ENCODE measurements at places on chromosomes 5 and 9.

DNA sequence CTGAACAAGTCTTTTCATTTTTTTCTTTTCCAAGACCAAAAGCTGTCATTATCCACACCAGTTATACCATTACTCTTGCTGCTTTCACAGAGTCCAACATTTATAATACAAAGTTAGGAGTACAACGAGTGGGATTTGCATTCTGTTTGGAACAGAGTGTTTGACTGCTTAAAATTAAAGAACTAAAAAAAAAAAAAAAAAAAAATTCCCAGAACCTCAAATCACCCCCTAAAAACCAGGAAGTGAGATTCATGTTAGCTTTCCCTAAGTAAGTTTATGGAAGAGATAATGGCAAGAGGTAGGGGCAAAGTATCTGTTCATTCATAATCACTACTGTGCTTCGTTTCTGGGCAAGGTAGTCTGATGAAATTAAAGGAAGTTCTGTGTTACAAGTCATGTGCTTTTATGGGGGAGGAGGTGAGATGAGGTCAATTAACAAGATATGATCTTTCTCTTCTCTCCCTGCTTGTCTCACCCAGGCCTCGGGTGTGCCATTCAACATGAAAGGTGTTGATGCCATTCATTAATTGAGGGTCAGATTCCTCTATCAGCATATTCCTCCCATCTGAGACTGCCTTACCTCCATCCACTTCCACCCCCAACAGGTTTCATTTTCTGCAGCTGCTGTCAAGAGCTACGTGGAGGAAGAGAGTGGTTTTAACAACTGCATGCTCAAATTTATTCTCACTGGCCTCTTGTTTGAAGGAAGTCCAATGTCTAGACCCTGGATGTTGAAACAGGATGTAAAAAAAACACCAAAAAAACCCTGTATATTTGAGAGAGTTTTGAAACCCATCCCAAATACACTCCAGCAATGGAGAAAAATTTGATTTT, 58.1 kb downstream of the MARCHF3 start:
- H3K27me3 ChIP-seq = no peaks in the 10 kb centered on the region
- H3K4me3 ChIP-seq = no peak overlapping the region
- H3K4me1 ChIP-seq = peaks cover 56% of the 10 kb centered on the region

- peaks cover 19% of the 10 kb centered on the region for H3K4me1 ChIP-seq
- H3K27me3 ChIP-seq = no peaks in the 10 kb centered on the region
- no peaks in the 10 kb centered on the region for H3K36me3 ChIP-seq
These were observed 130.1 kb upstream of the EPB41L4A start for GRCh38 chr5:112549127-112549526.

- H3K27ac ChIP-seq = no peak overlapping the region
- peaks cover 30% of the 10 kb centered on the region for H3K36me3 ChIP-seq
- no peak overlapping the region for H3K4me3 ChIP-seq
- peaks cover 9% of the 10 kb centered on the region for H3K4me1 ChIP-seq
- H3K27me3 ChIP-seq = no peaks in the 10 kb centered on the region
These were observed 5.3 kb downstream of the MACROH2A1 start for GRCh38 chr5:135393691-135394090.

GRCh38 chr5:154535535-154535934, 57.5 kb upstream of the HAND1 start:
- no peaks in the 10 kb centered on the region for H3K36me3 ChIP-seq
- no peak overlapping the region for H3K4me3 ChIP-seq
- H3K4me1 ChIP-seq = no peaks in the 10 kb centered on the region
- H3K27me3 ChIP-seq = peaks cover 6% of the 10 kb centered on the region

DNA sequence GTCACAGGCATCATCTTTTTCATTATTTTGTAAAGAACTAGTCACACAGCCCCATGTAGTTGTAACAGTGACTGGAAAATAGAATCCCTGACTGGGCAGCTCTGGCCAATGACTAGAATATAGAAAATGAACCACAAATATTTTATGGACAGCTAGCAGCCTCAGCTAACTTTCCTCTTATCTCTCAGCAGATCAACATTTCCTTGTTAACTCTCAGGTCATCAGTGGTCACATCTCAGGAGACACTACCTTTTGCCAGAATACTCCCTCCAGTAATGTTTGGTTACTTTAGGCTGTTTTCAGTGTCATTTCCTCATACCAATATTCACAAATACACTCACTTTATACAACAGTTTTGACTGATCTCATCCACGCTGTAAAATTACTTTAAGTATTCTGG, 43.9 kb downstream of the FAM169A start:
- H3K27me3 ChIP-seq = no peaks in the 10 kb centered on the region
- no peak for DNase-seq
- H3K36me3 ChIP-seq = no peaks in the 10 kb centered on the region
- no peak overlapping the region for H3K27ac ChIP-seq
- H3K4me3 ChIP-seq = no peak overlapping the region

DNA sequence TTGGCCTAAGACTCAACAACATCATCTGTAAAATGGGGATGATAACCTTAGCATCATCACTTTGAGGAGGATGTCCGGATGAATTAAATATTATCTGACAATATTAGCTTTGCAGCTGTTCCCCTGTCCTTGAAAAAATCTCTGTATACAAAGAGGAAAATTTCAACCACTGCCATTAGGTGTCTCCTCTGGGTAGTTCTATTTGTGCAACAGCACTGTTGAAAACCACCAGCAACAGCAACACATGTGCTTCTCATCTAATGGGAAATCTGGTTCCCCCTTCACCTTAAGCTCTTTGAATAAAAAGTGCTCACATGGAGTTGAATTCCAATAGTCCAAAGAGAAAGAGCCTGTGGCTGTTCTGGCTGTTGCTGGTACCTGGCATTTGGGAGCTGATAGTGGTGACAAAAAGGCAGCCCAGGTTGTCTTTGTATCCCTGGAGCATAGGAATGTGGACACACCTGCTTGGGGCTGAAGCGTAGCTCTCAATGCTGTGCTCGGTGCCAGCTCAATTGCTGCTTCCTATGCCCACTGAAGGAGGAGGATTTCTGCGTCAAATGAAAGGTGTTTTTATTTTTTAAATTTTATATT, 322.1 kb upstream of the MSX2 start:
- no peak for DNase-seq
- H3K27me3 ChIP-seq = no peaks in the 10 kb centered on the region
- no peak overlapping the region for H3K4me3 ChIP-seq
- no peaks in the 10 kb centered on the region for H3K4me1 ChIP-seq
- no peak overlapping the region for H3K27ac ChIP-seq

DNA sequence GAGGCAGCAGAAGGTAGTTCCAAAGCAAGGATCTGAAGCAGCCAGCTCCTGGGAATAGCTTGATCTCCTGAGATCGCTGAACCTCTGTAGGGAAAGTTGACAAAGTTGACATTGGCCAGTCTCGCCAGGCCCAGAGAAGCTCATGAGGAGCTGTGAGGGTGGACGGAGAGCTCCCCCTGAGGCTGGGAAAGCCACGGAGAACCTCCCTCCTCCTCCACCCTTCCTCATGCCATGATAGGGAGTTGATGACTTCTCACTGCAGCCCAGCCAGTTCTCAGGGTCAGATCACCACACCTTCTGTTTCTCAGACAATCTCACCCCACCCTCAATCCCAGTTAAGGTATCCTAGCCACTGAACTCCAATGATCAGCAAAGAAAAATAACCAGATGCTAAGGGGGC, 30.4 kb upstream of the KCNV2 start:
- peaks cover 3% of the 10 kb centered on the region for H3K4me1 ChIP-seq
- no peak overlapping the region for H3K27ac ChIP-seq
- H3K27me3 ChIP-seq = no peaks in the 10 kb centered on the region
- H3K4me3 ChIP-seq = no peak overlapping the region
- H3K36me3 ChIP-seq = no peaks in the 10 kb centered on the region

DNA sequence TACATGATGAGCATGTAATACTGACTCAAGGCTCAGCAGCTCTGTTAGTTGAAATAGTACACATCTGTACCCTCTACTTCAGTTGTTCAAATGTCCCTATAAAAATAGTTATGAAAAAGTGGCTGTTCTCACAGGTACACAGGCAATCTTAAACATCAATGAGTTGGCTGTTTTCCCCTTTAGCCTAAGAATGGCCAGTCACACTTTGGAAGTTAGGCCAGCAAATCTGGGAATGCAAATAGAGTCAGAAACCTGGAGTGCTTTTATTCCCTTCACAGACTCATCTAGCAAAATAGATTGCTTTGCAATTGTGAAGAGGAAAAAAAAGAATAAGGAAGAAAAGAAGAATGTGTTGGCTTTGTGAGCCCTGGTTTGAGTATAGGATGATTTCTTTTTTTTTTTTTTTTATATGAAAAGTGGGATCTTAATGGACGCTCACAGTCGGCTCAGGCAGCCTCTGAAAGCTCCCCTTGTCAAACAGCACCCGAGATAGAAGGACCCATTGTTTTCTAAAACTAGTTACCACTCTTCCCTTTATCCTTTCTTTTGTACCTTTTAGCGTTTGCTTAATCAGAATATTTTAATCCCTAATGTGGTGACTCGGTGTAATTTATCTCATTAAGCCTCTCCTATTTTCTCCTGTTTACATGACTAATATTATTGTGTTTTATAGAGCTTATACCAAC, 27.9 kb upstream of the TLE1 start:
- H3K4me1 ChIP-seq = peaks cover 16% of the 10 kb centered on the region
- H3K27me3 ChIP-seq = no peaks in the 10 kb centered on the region
- no peaks in the 10 kb centered on the region for H3K36me3 ChIP-seq
- no peak overlapping the region for H3K4me3 ChIP-seq
- no peak overlapping the region for H3K27ac ChIP-seq

GRCh38 chr9:3447788-3448187, 78.0 kb downstream of the RFX3 start:
- H3K27me3 ChIP-seq = no peaks in the 10 kb centered on the region
- H3K4me3 ChIP-seq = no peak overlapping the region
- DNase-seq = no peak
- H3K36me3 ChIP-seq = no peaks in the 10 kb centered on the region
- no peaks in the 10 kb centered on the region for H3K4me1 ChIP-seq

GRCh38 chr9:86286278-86286677, 3.9 kb upstream of the ISCA1 start:
- H3K36me3 ChIP-seq = peaks cover 5% of the 10 kb centered on the region
- no peak for DNase-seq
- no peak overlapping the region for H3K4me3 ChIP-seq
- H3K4me1 ChIP-seq = peaks cover 8% of the 10 kb centered on the region
- no peak overlapping the region for H3K27ac ChIP-seq

- H3K4me3 ChIP-seq = no peak overlapping the region
- no peaks in the 10 kb centered on the region for H3K36me3 ChIP-seq
- H3K4me1 ChIP-seq = no peaks in the 10 kb centered on the region
- H3K27me3 ChIP-seq = no peaks in the 10 kb centered on the region
- H3K27ac ChIP-seq = no peak overlapping the region
These were observed 667.3 kb downstream of the DTWD2 start for GRCh38 chr5:118321081-118321480.

DNA sequence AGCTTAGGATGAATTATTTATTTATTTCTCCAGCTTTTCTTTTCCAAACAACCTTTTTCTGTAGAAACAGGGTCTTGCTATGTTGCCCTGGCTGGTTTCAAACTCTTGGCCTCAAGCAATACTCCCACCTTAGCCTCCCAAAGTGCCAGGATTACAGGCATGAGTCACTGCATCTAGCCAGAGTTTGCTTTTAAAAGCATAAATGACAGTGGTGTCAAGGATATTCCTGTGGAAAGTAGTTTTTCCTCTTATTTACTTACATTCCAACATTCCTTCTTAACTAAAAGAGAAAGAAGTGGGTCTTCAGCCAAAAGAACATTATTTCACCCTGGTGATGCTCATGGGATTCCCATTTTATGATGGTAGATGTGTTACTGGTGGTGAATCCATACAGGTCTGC, 62.4 kb downstream of the GRIA1 start:
- no peak overlapping the region for H3K27ac ChIP-seq
- no peaks in the 10 kb centered on the region for H3K4me1 ChIP-seq
- no peaks in the 10 kb centered on the region for H3K27me3 ChIP-seq
- no peak for DNase-seq
- no peak overlapping the region for H3K4me3 ChIP-seq
